ENCODE measurements at places on chromosomes 3 and 15. TPM values are rescaled to one million over a fixed set of nuclear protein-coding genes. Genes with fewer than 3 reads are reported as not detected.

GRCh38 chr3:38349684-38350359, 3.2 kb downstream of the XYLB start:
- no peak for DNase-seq

DNA sequence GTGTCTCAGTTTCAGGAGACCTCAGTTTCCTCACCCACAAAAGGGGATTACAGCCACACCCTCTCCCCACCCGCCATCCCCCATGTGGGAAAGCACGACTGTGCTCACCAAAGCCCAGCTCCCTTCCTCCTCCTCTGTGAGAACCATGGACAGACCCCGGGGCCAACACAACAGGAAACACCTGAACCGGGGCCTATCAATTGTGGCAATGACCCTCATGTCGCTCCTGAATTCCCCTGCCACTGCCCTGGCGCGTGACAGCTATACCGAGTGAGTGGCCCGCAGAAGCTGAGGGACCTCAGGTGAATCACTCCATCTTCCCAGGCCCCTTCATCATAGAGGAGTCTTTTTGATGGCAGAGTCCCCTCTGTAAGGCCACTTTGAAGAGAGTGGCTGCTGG, 28.6 kb downstream of the PLEKHO2 start:
- DNase-seq = no peak

DNA sequence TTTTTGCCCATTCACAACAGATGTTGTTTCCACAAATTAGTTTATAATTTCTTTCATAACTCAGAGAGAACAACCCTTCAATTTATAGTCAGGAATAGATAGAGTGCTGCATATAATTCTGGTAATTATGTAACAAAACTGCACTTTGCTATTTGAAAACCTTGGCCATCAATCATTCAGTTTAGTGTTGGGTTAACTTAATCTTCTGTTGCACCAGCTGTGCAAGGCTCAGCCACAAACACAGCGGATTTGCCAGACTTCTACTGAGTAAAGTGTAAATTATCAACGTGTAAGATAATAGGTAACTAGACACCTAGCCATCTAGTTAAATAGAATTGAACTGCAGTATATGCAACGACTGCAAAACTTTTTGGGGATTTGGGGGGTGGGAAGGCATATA, 1064.3 kb upstream of the EPHA6 start:
- no peak for DNase-seq

DNA sequence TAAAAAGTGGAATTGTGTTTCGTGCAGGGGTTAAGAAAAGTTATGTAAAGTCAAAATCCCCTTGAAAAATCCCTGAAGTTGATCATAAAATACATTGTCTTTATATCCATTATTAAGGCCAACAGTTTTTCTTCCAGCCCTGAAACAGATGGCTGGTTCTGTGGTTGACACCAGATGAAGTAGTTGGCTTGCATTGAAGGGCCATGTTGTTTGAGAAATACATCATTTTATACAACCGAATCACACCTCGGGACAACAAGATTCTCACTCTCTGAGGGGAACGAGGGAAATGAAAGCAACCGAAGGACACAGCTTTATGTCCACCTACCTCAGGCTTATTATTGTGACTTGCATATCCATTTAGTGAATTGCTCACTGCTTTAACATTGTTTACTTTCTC, 126.0 kb upstream of the MITF start:
- DNase-seq = no peak

DNA sequence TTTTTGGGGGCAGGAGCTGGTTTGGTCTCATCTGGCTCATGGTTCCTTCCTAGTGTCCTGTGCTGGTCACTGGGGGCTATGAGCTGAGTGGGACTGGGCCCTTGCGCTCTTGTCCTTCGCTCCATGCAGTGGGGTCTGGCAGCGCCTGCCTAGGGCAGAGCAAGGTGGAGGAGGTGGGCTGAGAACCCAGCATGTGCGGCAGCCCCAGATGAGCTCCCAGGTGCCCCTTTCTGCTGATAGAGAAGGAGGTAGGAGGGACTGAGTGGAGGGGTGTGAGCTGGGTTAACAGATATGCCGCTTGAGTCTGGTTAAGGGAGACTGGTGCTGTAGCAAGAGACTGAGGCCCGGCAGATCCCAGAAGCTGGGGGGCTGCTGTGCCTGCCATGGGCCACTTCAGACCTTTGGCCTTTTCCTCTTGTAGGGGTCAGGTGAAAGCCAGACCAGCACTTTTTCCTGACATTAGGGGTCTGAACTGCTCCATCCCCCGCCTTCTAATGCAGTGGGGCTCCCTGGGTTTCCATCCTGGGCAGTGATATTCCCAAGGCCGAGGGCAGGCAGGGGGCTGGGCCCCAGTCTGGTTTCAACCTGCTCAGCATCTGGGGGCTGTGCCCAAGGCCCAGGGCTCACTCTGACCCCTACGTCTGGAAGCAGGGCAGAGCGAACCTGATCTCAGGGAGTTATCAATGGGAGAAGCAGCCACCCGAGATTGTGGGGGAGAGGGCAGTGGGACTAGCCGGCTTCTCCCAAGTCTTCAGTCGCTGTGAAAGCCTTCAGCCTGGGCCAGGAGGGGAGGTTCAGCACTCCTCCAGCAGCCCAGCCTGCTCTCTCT, 62.9 kb upstream of the PRR23C start:
- DNase-seq = no peak

- DNase-seq = no peak
These were observed 17.3 kb downstream of the BOC start for GRCh38 chr3:113228498-113229286.

DNA sequence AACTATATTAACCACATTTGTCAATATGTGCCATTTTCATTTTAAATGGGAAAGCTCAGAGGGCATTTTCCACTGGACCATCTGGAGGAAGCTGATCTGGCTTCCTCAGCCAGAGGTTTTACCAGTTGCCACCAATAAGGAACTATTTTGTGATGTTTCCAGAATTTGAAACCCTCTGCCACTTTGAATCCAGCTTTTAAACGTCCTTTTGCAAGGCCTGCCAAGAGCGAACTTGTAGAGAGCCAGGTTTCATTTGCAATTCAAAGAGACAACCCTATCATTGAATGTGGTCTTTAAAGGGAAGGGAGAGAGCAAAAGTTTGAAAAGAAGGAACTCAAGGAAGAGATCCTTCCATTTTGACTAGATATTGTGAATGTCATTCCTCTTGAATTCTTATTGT, 123.3 kb upstream of the CHL1 start:
- no peak for DNase-seq

The CATSPER2 gene
- polyA plus RNA-seq = 2.1 TPM

The CD200 gene
- polyA plus RNA-seq = 11.0 TPM

The NMNAT3 gene
- 5.2 TPM for polyA plus RNA-seq

The PPP1R14D gene
- 0.19 TPM for polyA plus RNA-seq

Data from forelimb muscle (tissue), 1 donor.